ENCODE measurements at places on chromosomes 5 and 9.

DNA sequence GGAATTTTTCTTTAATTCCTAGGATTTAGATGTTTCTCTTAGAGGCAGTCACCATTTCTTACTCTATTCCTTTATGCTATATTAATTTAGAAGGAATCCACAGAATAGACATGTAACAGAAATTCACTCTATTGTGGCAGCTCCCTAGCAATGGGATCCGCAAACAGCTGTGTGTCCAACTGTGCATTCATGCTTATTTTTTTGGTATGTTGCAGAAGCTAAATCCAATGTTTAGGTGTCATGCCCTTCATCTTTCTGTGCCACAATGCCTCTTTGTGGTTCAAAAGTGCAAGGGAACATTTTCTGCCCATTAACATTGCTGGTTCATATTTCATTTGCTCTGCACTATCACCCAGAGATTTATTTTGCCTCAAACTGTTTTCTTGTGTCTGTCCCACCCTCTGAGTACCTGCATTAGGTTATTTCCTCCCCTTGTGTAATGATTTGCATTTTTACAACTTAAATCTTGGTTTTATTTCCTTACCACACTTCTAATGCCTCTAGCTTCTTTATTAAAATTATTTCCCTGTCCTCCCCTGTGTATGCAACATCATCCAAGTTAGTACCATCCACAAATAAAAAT, 816.5 kb downstream of the EFNA5 start:
- no peak for DNase-seq

GRCh38 chr5:109455598-109456096, 45.9 kb upstream of the PJA2 start:
- no peak for DNase-seq

DNA sequence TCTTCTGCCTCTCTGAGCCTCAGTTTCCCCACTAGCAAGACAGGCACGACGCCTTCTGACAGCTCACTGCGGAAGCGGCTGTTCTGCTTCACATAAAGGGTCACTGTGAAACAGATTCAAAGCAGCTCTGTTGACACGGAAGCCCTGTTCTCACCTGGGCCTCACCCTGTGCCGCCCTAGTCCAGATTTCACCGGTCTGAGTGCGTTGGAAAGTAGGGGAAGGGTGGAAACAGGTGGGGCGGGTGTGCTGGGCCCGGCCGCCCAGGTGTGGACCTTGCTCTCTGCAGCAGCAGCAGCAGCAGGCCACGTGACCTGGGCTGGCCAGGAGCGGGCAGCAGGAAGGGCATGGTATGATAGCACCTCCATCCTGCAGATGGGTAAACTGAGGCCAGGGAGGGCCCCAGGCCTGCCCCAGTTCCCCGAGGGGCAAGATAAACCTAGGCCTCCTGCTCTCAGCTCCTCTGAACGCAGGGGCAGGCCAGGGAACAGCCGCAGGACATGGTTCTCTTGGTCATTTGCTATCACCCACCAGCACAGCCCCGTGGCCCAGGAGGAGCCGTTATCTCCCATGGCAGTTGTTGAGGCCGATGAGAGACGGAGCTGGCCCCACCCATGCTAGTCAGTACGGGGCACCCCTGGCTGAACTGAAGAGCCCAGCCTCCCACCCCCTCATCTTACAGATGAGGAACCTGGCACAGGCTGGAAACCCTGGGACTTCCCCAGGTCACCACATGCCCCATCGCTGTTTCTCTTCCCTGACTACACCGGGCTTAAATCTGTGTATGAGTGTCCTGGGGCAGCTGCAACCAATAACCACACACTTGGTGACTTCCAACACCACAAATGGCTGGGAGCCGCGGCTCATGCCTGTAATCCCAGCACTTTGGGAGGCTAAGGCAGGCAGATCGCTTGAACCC, 12.1 kb downstream of the PTGES2 start:
- DNase-seq = peak; percentile 47

GRCh38 chr9:7293091-7293490, 506.5 kb downstream of the DMAC1 start:
- DNase-seq = no peak

DNA sequence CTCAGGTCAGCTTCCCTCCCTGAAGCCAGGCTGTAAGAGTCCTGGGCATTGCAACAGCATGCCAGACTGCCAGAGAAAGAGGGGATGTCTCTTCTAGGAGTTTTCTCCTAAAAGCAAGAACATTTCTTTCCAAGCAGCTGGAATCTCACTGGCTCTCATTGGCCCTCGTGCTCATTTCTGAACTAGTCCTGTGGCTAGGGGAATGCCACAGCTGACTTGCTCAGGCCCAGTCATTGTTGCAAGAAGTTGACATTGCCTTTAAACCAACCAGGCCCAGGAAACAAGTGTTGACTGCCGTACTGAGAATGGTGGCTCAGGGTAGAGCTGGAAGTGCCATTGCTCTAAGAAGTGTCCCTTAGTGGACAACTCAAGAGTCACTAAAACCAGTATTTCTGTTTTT, 15.0 kb upstream of the CEP120 start:
- no peak for DNase-seq

- no peak for DNase-seq
Observed at GRCh38 chr5:148477429-148477828, 93.7 kb downstream of the FBXO38 start.

DNA sequence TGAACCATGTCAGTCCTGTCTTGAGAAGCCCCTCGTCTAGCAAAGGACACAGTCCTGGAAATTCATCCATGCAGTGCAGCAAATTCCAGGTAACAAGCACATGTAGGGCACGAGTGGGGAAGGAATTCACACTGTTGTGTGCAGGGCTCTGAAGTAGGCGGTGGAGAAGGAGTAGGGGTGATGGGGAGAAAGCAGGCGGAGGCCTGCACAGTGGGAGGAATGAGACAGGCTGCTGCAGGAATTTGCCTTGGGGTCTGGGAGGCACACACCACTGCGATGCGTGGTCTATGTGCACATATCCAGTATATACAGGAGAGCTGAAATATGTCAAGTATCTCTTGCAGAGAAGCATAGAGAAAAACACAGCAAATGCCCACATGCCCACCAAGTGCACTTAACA, 249.2 kb upstream of the IRX2 start:
- DNase-seq = no peak

GRCh38 chr5:1068204-1068894, 43.5 kb downstream of the SLC12A7 start:
- no peak for DNase-seq
